NCI-H69 (cell line): ENCODE measurements at places on chromosomes 4 and X.

DNA sequence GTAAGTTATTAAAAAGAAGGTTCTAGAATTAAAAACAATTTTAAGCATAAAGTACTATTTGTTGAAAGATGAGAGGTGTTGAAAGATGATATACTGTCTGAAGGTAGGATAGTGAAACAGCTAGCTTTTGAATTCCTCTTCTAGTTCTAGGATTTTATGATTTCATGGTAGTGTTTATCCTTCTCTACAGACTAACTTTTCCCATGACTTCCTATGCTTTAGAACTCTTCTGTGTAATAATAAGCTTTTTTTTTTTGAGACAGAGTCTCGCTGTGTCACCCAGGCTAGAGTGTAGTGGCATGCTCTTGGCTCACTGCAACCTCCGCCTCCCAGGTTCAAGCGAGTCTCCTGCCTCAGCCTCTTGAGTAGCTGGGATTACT, 96.0 kb upstream of the NUDT6 start:
- DNase-seq = no peak

DNA sequence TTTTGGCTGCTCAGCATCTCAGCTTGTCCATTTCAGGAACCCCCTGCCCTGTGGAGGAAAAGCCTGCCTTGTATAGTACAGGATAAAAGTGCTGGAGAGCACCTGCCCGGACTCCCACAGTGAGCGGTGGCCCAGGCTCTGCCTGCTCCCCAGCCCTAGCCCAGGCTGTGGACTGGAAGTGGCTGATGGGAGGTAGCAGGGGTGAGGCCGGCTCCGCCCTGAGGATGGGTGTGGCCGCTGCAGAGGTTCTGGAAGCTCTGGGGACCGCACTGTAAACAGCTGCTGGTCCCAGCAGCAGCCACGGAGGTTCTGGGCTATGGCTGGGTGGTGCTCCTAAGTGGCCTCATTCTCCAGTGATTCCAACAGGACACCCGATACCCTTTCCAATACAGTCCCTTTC, 56.6 kb upstream of the HELT start:
- peak; percentile 13 for DNase-seq

DNA sequence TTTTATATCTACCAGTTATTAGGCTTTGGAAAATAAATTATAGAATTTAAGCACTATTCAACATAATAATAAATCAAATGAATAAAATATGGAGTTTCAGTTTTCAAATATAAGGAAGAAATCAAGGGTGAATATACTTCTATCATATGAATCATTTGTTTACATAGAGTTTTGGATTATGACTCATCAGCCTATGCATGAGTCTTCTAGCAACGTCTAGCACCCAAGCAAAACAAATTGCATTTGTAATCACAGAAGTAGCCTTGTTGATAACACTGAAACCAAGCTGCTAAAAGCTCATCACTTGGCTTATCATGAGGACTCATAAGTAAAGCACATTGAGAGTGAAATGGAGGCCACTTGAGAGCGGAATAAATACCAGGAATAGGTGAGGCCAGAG, 434.6 kb downstream of the PCDH11X start:
- DNase-seq = peak; percentile 56

- DNase-seq = no peak
Measured at GRCh38 chr4:93731456-93731855, 97.1 kb upstream of the ATOH1 start.

DNA sequence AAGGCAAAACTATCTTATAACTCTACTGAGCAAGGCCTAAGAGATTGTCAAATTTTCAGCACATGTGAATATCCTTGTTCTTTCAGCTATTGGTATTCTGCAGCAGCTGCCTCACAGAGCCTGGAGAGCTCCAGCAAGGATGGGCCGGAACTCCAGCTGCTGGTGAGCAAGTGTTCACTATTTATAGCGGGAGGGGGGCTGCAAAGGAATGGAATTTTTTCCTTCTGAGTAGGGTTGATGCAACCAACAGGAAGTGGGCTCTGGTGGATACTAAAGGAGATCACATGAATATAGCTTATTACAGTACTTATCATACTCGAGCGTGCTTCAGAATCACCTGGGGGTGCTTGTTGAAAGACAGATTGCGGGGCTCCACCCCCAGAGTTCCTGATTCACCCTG, 20.2 kb upstream of the SETD7 start:
- DNase-seq = no peak

DNA sequence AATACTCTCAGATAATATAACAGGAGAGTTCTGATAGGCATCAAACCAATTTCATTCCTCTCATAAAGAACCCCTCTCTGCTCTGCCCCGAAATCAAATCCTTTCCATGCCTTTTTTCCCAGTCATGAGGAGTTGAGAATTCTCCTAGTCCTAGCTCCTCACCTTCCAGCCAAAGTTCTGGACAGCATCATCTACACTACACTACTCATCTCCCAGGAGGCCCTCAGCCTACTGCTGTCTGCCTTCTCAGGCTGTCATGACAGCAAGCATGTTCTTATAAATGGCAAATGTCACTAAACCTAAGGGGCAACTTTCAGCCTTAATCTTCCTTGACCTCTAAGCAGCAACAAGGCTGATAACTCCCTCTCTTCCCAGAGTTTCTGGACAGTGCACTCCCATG, 26.6 kb downstream of the MAPK10 start:
- no peak for DNase-seq
